ENCODE measurements at places on chromosomes 6 and 20.
A peak's percentile ranks its signal among the peaks of the same experiment; 100 is the strongest.

DNA sequence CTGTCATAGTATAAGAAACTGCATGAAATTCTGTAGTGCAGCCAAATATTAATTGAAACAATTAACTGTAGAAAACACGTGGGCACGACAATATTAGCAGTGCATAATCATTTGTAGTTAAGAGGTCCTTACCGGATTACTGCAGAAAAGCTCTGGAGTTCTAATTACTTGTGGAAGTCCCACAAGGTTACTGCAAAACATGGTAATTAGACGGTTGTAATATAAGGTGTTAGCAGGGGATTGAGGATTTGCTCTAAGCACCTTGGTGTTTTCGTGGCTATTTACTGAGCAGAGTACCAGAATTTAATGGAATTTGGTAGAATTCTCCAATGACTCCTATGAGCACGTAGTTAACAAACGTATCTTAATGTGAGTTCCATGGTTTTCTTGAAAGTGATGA lies 473.6 kb upstream of the AGPAT4 start:
- no peak for DNase-seq

- DNase-seq, result no peak
Measured at GRCh38 chr6:38178584-38178886, 359.0 kb downstream of the ZFAND3 start.

DNA sequence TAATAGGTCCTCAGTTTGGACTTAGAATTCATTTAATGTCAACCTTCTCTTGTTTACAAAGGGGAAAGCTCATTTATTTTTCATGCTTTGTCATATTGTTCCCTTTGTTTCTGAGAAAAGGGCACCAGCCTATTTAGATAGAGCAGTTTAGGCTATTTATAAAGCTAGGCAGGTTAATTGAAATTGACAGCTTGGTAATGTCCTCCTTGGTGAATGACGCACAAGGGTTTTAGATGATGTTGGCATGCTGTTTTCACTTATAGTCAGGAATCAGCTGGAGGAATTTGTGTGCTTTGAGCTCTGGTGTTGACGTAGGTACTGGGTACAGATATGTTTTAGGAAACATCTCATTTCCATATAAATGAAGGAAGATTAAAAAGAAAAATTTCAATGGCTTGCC lies 45.2 kb downstream of the BCKDHB start:
- DNase-seq, result no peak

DNA sequence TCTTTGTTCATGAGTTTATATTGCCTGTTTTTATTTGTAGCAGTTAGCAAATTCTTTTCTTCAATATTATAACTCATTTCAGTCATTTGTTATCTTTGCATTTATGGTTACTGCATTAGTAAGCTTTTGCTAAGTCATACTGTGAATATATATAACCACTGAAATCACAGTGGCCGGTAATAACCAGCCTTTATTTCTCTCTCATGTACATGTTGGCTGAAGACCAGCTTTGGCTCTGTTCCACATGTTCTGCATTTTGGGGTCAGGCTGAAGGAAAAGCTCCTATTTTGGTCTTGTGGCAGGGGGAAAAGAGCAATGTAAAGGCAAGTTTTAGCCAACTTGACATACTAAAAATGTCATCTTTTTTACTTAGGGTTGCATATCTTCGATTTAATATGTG lies 276.3 kb downstream of the BCKDHB start:
- DNase-seq, result no peak

- no peak for DNase-seq
Measured at GRCh38 chr6:166466178-166467122, 83.7 kb upstream of the MPC1 start.

DNA sequence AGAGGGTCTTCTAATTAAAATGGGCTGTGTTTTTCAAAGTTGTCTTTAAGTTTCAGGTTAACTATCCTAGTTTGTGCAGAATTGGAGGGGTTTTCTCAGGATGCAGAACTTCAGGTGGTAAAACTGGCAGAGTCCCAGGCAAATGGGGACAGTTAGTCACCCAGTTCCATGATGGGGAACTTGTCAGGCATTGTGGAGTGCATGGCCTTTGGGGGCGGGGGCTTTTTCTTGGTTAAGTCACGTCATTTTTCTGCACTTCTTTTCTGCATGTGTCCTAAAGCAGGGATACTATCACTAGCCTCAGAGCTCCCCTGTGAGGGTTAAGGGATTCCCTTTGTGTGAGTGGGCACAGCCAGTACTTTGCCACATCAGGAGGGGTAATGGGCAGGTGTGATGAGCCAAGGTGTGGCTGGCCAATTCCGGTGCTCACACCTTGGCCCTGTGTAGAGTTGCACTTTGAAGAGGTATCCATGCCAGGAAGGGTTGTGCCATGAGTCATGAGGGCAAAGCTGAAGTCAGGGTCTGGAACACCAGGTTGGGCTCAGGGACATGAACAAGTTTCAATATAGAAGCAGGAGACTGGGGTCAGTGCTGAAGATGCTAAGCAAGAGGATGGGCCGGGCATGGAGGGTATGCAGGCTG lies 126.0 kb upstream of the RREB1 start:
- no peak for DNase-seq

- DNase-seq, result no peak
Measured at GRCh38 chr6:23663652-23664051, 462.4 kb upstream of the NRSN1 start.

- DNase-seq, result no peak
Measured at GRCh38 chr6:111745186-111745585, 128.1 kb downstream of the FYN start.

GRCh38 chr6:117552618-117553017 lies 49.7 kb downstream of the GOPC start:
- no peak for DNase-seq

DNA sequence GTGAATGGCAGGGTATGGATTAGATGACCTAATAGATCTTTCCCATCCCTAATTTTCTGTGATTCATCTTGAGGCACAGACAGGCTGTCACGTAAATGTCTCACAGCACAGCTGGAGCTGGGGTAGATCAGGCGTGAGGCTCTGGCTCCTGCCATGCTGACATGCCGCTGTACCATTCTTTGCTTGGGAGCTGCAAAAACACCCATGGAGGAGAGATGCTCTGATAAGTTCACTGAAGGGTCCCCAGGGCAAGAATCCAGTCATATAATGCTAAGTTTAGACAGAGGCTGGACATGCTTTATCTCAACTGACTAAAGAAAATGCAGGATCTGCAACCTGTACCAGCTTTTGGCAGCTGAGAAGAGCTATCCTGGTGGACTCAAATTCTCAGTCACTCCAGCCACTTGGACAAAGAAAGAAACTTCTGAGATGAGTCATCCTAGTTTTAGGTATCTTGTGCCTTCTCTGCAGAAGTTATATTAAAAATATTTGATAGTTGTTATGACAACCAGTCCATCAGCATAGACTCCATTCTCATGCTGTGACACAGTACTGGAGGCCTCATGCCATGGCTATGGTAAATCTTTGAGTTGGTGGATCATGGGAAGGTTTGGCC lies 185.1 kb upstream of the RAB32 start:
- no peak for DNase-seq

- peak; percentile 22 for DNase-seq
Measured at GRCh38 chr6:24357336-24358218, at the start of gene DCDC2. TSS of gene DCDC2 (minus strand) at chr6:24358059. CDS start at chr6:24357750, 309 bp downstream.

DNA sequence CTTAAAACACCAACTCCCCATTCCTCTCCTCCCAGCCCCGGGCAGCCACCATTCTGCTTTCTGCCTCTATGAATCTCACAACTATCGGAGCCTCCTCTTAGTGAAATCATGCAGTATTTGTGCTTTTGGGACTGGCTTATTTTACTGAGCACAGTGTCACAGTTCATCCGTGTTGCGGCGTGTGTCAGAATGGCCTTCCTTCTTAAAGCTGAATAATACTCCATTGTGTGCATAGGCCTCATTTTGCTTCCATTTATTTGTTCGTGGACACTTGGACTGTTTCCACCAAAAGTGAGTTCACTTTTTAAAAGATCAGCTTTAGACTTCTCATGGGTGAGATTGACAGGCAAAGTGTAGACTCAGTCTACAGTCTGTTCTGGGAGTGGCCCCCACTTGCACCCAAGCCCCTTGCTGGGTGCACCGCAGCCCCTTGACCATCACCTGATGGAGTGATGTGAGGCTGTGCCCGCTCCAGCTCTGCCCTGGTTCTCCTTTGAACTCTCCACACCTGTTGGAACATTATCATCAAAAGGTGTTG lies 12.6 kb downstream of the DUSP22 start:
- no peak for DNase-seq

GRCh38 chr6:35663447-35664235 lies 25.1 kb downstream of the FKBP5 start:
- DNase-seq, result no peak

- DNase-seq, result no peak
Measured at GRCh38 chr6:40042232-40042631, 108.0 kb upstream of the MOCS1 start.

DNA sequence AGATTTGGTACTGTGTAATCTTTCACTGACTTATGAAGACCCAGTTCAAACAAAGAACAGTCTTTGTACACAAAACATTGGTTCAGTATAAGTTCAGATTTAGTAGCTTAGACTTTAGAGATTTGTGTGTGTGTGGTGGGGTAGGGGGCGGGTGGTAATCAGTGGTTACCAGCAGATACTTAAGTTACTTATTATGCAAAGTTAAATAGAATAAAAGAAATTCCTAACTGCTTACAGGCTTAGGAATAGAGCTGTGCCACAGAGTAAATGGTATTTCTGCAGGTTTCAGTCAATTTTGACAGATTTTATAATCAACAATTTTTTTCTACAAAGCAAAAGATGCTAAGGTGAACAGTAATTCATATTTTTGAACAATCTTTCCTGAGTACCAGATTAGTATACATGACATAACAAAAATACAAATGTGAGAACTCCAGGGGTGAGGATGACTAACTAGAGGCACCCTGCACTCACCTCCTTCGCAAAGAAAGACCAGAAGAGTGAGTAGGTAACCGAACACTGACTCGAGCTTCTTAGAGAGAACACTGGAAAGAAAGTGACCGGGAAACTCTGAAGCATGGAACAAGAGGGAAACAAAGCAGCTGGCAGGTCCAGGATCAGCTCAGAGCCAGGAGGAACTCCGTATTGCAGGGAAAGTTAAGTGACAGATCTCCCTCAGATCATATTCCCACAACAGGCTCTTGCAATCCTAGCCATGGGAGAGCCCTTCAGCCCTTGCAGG lies 560.6 kb downstream of the COL12A1 start:
- DNase-seq, result no peak

- DNase-seq, result no peak
Measured at GRCh38 chr6:166244353-166245045, 63.7 kb downstream of the PRR18 start.

- DNase-seq, result no peak
Measured at GRCh38 chr6:34236131-34236442, 586 bp upstream of the HMGA1 start.

Data from cortex of kidney (tissue), 1 donor.